NCI-H446 treated with DMSO at 0.1 percent for 48 hours (cell line): ENCODE measurements at places on chromosomes 16 and 17.
A peak's percentile ranks its signal among the peaks of the same experiment; 100 is the strongest.

DNA sequence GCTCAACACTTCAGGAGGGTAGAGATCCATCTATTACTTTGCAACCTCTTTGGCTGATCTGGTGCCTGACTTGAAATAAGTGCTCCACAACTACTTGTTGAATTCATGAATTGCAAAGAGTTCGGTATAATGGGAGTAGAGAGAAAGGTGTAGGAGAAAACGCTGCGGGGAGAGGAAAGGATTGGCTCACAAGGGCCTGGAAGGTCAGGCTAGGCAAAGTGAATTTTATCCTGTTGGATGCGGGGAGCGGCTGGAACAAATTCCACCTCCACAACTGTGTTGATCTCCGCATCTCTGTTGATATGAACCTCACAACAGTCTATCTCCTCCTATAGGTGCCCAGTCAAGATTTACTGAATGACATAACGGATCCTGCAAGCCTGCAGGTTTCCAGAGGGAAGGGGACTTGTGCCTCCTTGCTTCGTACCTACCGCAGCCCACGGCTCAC lies 684 bp downstream of the SLX4 start:
- DNase-seq, result no peak

GRCh38 chr16:3538222-3538621 lies 37.4 kb downstream of the CLUAP1 start:
- no peak for DNase-seq

GRCh38 chr16:4317532-4318450 lies 1.9 kb downstream of the GLIS2 start:
- no peak for DNase-seq

DNA sequence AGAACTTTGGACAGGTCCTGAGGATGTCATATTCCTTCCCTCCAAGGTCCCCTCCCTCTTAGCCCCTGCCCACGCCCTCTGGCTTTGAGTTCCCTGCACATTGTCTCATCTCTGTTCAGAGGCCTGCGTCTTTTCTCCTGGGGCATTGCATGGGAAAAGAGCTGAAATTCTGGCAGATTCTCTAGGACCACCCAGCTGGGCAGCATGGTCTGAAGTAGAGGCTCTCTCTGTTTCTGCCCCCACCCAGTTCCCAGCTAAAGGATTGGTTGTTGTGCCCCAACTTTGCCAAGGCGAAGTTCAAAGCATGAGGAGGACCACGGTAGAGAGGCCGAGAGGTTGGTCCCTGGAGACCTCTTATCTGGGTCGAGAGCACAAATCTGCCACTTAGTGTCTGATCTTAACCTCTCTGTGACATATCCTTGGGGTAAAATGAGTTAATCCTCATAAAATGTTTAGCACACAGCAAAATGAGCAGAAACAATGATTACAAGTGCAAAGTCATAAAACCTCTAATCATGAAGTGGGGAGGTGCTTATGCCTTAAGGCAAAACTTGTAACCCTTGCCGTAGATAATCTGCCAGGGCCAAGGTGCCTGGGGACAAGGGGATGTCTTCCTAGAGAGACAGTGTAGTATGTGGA lies 2.4 kb downstream of the ABAT start:
- DNase-seq, result no peak

DNA sequence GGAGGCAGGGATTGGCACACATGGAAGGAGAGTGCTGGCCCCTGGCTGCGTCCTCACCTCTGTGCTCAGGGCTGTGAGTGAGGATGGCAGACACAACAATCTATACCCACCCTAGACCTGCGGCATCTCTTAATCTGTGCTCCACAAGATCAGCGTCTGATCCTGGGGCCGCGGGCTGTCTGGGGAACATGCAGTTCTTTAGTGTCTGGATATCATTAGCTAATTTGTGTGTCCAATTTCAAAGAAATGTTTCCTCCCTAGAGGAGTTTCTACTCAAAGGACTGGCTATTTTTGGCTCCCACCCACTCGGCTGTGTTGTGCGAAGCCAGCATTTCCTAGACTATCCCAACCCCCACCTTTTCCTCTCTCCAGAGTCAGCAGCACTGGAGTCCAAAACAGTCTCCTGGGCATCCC lies 93.8 kb downstream of the GRIN2A start:
- no peak for DNase-seq

- DNase-seq, result no peak
These were observed 553.3 kb upstream of the CDH11 start for GRCh38 chr16:65675161-65675560.

- no peak for DNase-seq
These were observed 80.1 kb downstream of the CLEC16A start for GRCh38 chr16:11024333-11025053.

- peak; percentile 40 for DNase-seq
These were observed at the start of gene NOG for GRCh38 chr17:56593646-56594319. Gene NOG, plus strand, starts transcription at chr17:56593699. Its CDS starts 525 bp downstream, at chr17:56594224.

- DNase-seq, result no peak
These were observed 54.1 kb downstream of the VAC14 start for GRCh38 chr16:70746708-70747424.

GRCh38 chr17:1967213-1967612 lies 57.9 kb downstream of the RTN4RL1 start:
- DNase-seq, result no peak

DNA sequence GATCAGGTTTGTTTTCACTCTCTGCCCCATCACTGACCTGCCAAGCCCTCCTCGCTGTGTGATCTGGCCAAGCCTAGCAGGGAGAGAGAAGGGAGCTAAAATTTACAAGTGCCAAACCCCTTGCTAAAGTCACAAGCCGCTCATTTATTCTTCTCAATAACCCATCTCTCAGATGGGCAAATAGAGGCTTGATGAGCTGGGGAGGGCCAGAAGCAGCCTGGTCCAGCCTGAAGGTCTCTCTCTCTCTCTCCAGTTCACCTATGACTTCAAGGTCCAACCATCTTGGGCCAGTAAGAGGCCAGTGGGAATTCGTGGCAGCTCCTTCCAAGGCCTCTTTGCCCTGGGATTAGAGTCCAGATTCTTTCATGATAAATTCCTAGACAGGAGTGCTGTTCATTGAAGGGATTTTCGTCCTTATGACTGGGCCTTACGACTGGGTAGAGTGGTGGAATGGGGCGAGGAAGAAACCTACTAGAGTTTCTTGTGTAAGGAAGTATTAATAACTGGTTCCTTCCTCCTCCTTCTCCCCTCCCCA lies 3.4 kb downstream of the CA7 start:
- no peak for DNase-seq

- no peak for DNase-seq
These were observed 10.6 kb upstream of the CETP start for GRCh38 chr16:56950881-56951771.

GRCh38 chr17:35915153-35915964 lies 15.2 kb downstream of the RDM1 start:
- DNase-seq, result no peak

GRCh38 chr17:45101546-45101882 lies 30.8 kb downstream of the PLCD3 start:
- DNase-seq, result no peak
